Activated T-cell treated with anti-CD3 and anti-CD28 coated beads, Interleukin-2, amount 50 U/mL, for 72 hours (primary cell): ENCODE measurements at places on chromosomes 5 and 9.

DNA sequence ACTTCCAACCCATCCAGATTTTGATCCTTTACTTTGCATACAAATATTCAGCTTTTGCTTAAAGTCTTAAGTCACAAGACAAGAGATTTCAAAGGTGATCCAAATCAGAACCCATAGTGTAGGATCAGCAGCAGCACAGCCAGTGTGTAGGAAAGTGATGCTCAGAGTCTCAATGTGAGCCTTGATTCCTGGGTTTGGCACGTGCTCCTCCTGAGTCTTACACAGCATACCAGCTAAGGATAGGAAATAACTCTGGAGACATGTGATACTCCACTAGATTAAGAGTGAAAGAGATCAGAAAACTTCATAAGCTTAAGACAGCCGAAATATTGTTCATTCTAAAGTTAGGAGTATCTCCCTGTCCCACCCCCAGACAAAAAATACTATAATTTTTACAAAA is 344.9 kb downstream of the SEMA5A start:
- no peak for DNase-seq

GRCh38 chr5:144773628-144774027 is 603.0 kb downstream of the KCTD16 start:
- no peak for DNase-seq

DNA sequence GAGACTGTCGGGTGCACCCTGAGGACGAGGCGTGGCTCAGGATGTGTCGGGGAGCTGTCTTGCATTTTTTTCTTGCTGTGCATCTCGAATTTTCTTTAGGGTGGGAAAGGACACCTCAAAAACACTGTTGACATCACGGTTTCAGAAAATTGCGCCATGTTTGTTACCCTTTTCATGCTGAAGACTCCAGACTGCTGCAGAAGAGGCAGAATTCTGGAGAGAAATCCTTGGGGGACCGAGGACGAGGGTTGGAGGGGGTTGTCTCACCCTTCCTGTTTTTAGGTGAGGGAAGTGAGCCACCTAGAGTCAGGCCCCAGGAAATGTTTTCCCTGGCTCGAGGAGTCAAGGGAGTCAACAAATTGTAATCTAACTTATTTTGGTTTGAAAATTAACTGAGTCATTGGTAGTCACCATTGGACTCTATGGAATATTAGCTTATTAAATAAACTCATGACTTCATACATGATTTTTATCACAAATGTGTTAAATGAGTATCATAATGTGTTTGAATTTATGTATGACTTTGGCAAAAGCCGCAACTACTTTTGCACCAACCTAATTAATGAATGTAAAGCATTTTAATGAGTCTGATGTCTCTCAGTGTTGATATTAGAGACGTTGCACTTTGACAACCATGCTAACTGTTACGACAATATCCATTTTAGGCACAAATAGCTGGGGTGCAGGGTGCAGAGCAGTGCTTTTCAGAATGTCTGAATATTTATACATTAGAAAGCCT is 724 bp upstream of the LYSMD3 start:
- DNase-seq = peak; percentile 63

GRCh38 chr5:173973616-173973969 is 15.4 kb upstream of the C5orf47 start:
- no peak for DNase-seq

DNA sequence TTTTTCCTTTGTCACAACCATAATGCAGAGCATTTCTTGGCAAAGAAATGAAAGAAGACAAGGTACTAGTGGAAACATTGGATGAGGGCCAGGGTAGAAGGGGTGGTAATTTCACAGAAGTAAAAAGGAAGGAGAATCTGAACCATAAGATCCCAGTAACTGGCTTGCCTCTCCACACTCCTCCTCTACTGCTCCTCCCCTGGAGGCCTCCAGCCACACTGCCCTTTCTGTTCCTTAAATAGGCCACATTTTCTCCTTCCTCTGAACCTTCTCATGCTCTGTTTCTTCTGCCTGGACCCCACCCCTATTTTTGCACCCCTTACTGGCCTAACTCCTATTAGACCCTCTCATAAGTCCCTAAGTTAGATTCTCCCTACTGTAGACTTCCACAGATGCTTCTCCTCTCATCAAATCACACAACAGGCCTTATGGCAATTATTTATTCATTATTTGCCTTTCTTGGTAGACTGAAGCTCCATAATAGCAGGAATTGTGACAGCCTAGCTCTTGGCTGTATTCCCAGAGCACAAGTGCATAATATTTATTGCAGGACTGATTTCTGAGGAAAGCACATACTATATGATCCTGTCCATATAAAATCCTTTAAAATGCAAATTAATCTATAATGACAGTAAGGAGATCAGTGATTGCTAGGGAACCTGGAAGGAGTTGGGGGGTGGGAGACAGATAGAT is 31.3 kb upstream of the GRIA1 start:
- no peak for DNase-seq

DNA sequence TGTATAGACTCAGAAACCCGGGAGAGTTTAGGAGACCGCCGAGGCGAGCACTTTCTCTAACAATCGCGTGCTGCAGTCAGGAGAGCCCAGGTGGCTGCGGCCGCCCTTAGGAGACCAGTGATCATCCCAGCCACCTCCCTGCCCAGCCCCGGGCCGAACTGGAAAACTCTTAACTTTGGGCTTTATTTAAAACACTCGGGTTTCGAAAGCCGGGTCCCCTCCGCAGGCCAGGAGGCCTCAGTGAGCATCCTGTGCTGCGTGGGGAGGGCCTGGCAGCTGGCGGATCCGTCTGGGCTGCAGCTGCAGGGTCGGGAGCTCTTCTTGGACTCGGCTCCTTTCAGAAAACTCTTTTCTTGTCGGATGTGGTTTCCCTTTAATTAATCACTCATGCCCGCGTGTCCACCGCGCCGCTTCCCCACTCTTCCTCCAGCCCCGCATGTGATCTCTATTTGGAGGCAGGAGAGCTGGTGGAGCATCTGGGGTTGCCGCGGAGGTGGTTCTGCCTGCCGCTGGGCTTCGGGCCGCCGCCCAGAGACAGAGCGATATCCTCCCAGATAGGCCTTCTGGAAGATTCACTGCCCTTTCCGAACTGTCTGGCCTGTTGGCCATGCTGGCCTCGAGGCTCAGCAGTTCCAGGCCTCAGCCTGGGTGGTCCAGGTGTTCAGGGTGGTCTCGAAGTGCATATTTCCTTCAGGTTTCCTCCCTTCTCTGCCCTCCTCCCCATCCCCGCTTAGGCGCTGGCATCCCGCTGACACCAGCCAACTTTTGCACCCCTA is 59.5 kb downstream of the TMEM174 start:
- DNase-seq = no peak

GRCh38 chr5:115656404-115656803 is 30.6 kb upstream of the TMED7 start:
- DNase-seq = no peak

- no peak for DNase-seq
Measured at GRCh38 chr9:111632060-111632459, 926 bp downstream of the DNAJC25 start.

GRCh38 chr5:42593591-42593990 is 163.0 kb upstream of the CCDC152 start:
- no peak for DNase-seq

- no peak for DNase-seq
Measured at GRCh38 chr9:127754099-127755060, 19.3 kb upstream of the TOR2A start.

DNA sequence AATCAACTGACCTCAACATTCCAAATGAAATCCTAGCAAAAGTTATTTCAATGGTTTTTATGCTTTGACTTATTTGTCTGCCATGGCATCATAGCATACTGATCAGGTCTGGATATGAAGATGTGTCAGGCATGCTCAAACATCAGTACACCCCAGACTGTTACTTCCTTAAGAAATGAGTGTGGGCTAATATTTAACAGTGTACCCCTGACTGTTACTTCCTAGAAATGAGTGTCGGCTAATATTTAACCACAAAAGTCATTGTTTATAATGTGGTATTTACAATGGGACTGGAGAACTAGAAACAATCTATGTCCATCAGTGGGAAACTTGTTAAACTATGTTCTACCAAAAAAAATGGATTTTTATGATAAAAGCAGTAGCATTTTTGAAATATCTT is 38.1 kb upstream of the HNRNPA0 start:
- DNase-seq = no peak

- no peak for DNase-seq
Measured at GRCh38 chr9:123359546-123359945, 3.5 kb downstream of the CRB2 start.
